BJ (cell line): ENCODE measurements at places on chromosomes 12 and 14. TPM values are rescaled to one million over a fixed set of nuclear protein-coding genes. Genes with fewer than 3 reads are reported as not detected.

GPD1 gene
- 0.31 and 0.47 TPM in 2 replicates for polyA plus RNA-seq

ALDH2 gene
- 44.5 and 48.8 TPM in 2 replicates for polyA plus RNA-seq

TAS2R8 gene
- polyA plus RNA-seq: not detected in 2 replicates

DAO gene
- not detected in 2 replicates for polyA plus RNA-seq

SLC6A15 gene
- polyA plus RNA-seq: 0.01 TPM in 1 of 2 replicates, not detected in the other

IQSEC3 gene
- not detected in 2 replicates for polyA plus RNA-seq

GNB3 gene
- polyA plus RNA-seq: 3.3 and 5.3 TPM in 2 replicates

NANOG gene
- polyA plus RNA-seq: not detected in 2 replicates

BIN2 gene
- not detected in 2 replicates for polyA plus RNA-seq

COL2A1 gene
- not detected in 2 replicates for polyA plus RNA-seq

SIX6 gene
- polyA plus RNA-seq: not detected in 2 replicates

CTSG gene
- polyA plus RNA-seq: not detected in 2 replicates
